ENCODE measurements at places on chromosomes 4 and X. TPM values are rescaled to one million over a fixed set of nuclear protein-coding genes. Genes with fewer than 3 reads are reported as not detected.

Gene PRSS12
- total RNA-seq, result 46.5 TPM

Gene OPHN1
- 7.6 TPM for total RNA-seq

Gene RHOXF1
- total RNA-seq, result 0.47 TPM

Gene RIPPLY1
- total RNA-seq, result not detected

Gene GNRHR
- not detected for total RNA-seq

Gene SHROOM4
- 3.2 TPM for total RNA-seq

Gene OFD1
- total RNA-seq, result 36.3 TPM

Gene PHOX2B
- total RNA-seq, result 0.09 TPM

Gene PFKFB1
- total RNA-seq, result 0.31 TPM

Gene PCDH7
- 15.6 TPM for total RNA-seq

- DNase-seq, result no peak
These were observed 82.7 kb downstream of the MXRA5 start for GRCh38 chrX:3263681-3264126.

DNA sequence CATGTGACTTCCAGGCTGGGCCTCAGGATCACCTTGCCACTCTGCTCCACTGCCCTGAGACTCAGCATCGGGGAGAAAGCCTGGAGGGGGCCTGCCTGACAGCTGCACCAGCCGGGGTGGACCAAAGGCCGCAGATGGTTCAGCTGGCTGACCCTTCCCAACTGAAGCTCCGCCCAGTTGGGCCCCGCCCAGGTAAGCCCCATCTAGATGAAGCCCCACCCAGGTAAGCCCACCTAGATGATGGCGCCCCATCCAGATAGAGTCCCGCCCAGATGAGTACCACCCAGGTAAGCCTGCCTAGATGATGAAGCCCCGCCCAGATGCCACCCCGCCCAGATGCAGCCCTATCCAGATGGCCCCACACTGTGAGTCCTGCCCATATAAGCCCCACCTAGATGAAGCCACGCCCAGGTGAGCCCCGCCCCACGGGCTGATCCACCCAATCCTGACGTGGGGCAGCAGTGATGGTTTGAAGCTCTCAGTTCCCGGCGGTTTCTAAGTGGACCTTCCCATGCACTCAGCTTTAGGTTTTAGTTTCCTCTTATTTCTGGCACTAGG is 10.0 kb downstream of the ZFYVE28 start:
- DNase-seq, result peak; percentile 65

DNA sequence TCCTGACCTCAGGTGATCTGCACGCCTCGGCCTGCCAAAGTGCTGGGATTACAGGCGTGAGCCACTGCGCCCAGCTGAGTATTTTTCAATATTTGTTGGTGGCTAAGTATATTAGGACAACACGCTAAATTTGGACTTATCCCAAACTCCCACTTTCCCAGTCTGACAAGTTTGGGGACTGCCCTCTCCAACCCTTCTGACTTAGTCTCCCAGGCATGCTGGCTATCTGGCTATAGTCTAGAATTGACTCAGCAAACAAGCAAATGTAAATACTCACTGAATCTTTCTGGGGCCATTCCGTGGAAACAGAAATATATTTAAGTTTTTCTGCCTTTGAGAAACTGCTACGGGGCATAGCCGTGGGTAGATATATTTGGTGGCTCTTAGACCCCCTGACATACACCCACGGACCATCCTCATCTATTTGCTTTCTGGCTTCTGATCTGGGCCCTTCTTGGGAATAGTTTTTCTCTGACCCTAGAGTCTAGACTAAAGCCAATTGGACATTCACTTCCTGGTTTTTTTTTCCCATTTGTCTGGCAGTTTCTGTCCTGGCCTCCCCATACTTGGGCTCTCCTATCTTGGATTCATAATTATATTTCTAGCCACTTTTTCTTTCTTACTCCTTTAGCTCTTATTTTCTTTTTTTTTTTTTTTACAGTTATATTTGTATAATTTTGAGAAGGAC is 11.3 kb upstream of the DOCK11 start:
- DNase-seq, result no peak

GRCh38 chrX:12984603-12985319 is 9.9 kb downstream of the TMSB4X start:
- DNase-seq, result no peak

GRCh38 chrX:3963980-3964379 is 250.5 kb upstream of the PRKX start:
- DNase-seq, result no peak

- DNase-seq, result no peak
These were observed 166.4 kb upstream of the PTCHD1 start for GRCh38 chrX:23168291-23168690.

- no peak for DNase-seq
These were observed 781.2 kb upstream of the DIAPH2 start for GRCh38 chrX:95903490-95903889.

DNA sequence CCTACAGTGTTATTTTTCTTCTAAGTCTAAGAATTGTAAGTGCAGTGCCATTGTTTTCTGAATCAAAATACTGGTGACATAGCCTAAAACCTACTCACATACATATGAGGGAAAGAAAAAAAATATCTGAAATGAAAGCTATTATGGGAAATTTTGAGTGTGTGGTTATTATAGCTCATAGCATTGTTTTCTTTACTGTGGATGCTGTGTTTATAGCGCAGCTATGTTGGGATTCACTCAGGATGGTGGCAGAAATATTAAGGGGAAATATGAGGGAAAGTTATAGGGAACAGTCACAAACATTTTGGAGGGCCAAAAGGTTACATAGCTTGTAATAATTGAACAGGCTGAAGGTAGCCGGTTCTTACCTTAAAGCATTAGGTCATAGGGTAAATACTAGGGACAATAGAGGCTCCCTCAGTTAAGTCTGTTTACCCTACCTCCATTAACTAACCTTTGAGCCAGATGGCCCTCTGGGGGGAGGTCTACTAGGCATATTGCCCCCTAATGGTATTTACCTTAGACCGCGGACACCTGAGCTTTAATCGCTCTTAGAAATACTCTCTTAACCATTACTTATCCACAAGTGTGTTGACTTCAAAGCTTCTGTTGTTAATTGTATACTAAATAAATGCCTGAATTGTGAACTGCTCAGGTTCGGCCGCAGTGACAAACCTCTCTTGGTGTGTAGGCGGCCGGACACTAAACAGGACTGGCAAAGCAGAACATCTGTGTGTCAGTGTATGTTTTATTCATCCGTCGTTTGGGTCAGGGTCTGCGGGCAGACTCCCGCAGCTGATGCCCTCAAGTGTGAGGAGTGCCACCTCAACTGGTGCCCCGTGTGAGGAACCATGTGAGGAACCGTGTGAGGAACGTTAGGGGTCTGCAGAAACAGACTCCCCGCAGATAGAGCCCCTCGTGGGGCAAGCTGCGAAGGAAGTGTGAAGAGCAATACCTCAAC is 21.3 kb upstream of the SULT1B1 start:
- no peak for DNase-seq

GRCh38 chr4:77248805-77249204 is 91.8 kb downstream of the CCNG2 start:
- DNase-seq, result no peak

- DNase-seq, result peak; percentile 40
These were observed at the start of gene GPC3 for GRCh38 chrX:133985164-133985966. Gene GPC3 (minus strand): TSS chrX:133985594.

DNA sequence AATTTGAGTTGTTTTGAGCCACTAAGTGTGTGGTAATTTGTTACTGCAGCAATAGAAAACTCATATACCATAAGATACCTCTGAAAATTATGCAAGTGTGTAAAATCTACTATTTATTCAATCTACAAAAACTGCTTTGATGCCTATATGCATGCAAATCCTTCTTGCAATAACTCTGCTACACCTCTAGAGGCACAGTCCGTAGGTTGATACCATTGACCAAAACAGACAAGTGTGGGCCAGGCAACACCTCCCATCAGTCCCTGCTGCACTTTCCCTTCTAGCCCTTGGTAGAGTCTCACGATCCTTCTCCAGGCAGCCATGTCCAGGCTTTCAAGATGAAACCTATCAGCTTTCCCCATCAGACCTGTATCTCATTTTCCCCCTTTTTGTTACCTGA is 48.8 kb upstream of the FAM9A start:
- no peak for DNase-seq

DNA sequence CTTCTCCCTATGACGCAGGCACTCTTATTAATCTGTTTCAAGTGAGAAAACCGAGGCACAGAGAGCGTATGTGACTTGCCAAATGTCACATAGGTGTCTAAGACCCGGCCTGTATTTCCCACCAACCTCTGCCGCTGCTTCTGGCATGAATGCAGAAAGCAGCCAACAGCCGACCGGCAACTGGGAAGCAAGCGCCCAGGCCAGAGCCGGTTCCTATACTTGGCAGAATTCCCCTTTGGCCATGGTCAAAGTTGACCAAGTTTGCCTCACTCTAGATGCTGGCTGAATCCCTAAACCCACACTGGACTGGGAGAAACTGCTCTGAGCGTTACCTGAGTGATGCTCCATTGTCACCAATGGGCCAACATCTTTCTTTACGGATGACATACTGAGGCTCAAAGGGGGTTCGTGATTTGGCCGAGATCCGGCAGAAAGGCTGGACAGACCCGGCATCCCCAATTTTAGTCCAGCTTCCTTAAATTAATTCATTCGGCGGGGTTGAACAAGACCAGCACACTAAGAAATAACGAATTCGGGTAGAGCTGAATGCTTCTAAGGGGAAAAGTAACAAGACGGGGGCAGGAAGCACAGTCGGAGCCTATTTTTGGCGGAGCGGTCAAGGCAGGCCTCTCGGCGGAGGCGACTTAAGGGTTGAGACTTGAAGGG is 11.2 kb downstream of the MSX1 start:
- DNase-seq, result no peak

DNA sequence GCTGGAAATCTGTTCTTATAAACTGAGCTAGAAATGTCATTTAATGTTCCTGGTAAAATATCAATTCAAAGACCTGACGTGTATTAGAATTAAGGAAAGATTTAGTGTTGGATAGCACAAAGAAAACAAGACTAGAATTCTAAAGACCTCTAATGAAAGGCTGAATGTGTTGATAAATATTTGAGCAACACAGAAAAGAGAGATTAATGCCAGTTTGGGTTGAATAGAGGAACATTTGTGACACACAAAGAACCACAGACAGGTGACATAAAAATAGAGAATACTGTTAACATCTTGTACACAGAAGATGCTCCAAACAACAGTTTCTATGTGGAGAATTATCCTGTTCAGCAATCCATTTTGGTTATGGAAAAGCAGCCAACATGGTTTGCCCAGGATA is 222.1 kb upstream of the GALNT7 start:
- no peak for DNase-seq

DNA sequence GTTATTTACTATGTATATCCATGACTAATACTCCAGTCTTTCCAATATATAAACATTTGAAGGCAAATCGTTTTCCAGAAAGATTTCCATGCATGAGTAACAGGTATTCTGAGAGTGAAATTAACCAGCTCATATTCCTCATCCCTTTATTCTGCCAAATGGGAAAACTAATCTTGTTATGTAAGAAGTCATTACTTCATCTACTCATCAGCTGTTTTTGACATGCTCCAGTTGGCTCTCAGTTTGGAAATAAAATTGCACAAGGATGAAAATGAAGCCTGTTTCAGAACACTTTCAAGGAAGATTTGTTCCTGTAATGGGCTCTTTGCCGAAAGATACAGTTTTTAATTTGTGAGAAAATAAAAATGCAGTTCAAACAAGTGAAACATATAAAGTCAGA is 121.9 kb downstream of the KCTD8 start:
- no peak for DNase-seq

DNA sequence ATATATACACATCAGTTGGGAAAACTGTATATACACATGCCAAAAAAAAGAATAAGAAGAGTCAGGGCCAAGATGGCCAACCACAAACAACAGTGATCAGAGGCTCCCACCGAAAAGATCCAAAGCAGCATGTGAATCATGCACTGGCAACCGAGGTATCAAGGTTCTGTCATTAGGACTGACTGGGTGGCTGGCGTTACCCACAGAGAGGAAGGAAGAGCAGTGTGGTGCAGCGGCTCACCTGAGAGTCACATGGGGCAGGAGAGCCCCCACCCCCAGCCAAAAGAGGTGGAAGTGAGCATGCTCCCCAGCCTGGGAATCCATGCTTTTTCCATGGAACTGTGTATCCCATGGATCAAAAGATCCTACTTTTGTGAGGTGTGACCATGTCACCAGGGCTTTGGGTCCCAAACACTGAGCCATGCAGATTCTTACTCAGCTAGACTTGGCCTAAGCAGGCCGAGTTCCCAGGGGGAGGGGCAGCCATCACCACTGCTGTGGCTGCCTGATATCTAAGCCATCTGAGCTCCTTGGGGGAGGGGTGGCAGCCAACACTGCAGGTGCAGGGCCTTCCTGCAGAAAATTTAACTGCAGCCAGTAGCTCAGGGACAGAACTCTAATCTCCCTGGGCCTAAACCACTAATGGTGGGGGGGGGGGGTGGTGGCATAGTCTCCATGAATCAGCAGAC is 52.8 kb downstream of the P2RY10 start:
- no peak for DNase-seq

DNA sequence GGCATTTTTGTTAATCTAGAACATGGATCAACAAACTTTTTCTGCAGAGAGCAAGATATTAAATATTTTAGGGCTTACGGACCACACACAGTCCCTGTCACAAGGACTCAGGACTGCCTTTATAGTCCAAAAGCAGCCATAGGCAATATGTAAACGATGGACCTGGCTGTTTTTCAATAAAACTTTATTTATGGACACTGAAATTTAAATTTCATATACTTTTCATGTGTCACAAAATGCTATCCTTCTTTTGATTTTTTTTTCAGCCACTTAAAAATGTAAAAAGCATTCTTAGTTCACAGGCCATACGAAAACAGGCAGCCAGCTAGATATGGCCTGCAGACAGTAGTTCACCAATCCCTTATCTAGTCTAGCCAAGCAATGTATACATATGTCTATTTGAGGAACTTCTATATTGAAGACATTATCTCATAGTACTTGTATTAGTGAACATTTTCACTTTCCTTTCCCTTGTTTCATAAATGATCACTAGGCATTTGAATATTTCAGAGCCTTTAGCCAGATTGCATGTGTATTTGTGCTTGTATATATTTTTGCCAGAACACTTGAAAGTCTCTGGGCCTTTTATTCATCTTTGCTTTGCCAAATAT is 350.9 kb downstream of the RPA4 start:
- DNase-seq, result no peak

GRCh38 chr4:2353222-2354107 is 65.0 kb downstream of the ZFYVE28 start:
- no peak for DNase-seq

- DNase-seq, result no peak
These were observed 15.7 kb upstream of the PPID start for GRCh38 chr4:158738866-158739265.

DNA sequence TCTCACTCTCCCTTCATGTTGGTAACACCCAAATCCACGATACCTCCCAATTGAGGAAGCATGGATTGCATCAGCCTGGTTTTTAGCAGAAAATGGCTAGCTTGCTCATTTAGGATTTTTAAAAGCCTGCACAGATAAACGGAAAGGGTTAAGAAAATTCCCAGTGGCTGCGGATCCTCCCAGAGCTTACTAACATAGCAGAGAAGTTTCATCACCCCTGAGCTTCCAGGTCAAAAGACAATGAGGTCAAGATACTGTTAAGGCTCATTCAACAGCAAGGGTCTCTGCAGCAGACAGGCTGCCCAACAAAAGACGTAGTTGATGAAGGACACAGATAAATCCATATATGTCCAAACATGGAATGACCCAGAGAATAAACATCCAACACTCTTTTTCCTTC is 220.2 kb downstream of the ASMT start:
- DNase-seq, result no peak

GRCh38 chrX:19958552-19959486 is 32.0 kb downstream of the BCLAF3 start:
- no peak for DNase-seq

All from left colon (tissue), 2 donors.